ENCODE measurements at places on chromosomes 3 and 15. TPM values are rescaled to one million over a fixed set of nuclear protein-coding genes. Genes with fewer than 3 reads are reported as not detected.
A peak's percentile ranks its signal among the peaks of the same experiment; 100 is the strongest.

DNA sequence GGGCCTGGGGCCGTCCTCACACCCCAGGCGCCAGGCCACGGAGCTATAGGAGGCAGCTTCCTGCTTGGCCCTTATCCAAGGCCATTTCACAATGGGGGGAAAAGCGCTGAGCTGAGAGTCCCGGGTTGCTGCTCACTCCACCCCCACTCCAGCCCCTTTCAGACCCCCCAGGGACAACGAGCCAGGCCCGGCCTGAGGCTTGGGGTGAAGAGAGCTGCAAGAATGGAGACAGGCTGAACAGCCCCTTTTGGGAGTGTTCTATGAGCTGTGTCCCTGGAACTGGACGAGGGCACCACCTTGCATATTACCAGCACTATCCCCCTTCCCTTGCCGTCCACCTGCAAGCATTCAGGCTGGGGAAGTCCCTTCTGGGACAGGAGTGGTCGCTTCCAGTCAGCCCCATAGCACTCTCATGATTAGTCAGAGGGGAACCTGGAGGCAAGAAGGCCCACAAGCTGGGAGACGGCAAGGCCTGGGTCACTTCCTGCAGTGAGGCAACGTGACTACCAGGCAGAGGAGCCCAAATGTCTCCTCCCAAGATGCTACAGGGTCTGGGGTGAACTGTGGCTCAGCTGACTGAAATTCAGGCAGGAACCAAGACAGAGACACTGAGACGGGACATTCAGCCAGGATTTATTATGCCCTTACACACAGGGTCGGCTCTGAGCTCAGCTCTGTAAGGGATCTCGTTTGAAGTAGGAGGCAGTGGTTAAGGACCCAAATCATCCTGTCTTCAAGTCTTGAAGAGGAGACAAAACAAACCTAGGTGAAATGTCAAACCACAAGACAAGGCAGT lies 8.6 kb upstream of the SRP14 start:
- no peaks in the 10 kb centered on the region for H3K36me3 ChIP-seq
- H3K4me1 ChIP-seq: peaks cover 31% of the 10 kb centered on the region
- H3K27ac ChIP-seq: peak overlapping the region; percentile 66
- no peaks in the 10 kb centered on the region for H3K27me3 ChIP-seq
- DNase-seq: peak; percentile 90
- no peak overlapping the region for H3K4me3 ChIP-seq

DNA sequence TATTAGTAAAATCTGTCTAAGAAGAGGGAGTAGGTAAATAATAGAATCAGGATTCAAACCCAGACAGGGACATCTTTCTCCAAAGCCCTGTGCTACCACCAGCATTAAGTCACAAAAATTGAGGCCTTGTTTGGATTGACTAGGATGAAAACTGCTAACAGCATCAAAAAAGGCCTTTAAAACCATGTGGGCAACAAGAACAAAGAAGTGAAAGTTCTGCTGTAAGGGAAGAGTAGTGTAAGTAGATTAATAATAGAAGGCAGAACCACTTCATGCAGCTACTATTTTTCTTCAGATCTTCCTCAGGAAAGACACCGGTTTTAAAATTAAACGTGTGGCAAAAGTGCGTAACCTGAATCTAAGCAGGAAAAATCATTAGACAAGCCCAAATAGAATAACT lies 15.3 kb upstream of the KBTBD12 start:
- no peak for DNase-seq
- no peaks in the 10 kb centered on the region for H3K4me1 ChIP-seq
- H3K27ac ChIP-seq: no peak overlapping the region
- H3K36me3 ChIP-seq: no peaks in the 10 kb centered on the region

DNA sequence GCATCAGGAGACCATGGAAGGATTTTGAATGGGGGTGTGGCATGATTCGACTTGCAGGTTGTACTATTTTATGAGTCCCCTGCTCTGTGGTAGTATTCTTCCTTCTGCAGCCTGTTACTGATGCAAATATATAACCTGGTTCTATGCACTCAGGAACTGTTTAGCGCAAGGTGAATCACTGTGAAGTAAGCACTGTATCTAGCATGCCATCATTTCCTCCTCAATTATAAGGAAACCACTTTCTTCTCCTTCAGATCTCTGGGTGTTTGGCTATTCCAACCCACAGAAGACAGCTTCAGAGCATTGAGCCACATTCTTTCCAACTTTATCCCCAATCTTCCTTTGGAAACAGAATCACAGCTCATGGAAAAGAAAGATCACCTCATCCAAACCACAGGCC lies 176.7 kb downstream of the DIPK2A start:
- DNase-seq: peak; percentile 4
- no peaks in the 10 kb centered on the region for H3K36me3 ChIP-seq
- H3K27me3 ChIP-seq: no peaks in the 10 kb centered on the region
- H3K4me3 ChIP-seq: no peak overlapping the region
- H3K4me1 ChIP-seq: no peaks in the 10 kb centered on the region

DNA sequence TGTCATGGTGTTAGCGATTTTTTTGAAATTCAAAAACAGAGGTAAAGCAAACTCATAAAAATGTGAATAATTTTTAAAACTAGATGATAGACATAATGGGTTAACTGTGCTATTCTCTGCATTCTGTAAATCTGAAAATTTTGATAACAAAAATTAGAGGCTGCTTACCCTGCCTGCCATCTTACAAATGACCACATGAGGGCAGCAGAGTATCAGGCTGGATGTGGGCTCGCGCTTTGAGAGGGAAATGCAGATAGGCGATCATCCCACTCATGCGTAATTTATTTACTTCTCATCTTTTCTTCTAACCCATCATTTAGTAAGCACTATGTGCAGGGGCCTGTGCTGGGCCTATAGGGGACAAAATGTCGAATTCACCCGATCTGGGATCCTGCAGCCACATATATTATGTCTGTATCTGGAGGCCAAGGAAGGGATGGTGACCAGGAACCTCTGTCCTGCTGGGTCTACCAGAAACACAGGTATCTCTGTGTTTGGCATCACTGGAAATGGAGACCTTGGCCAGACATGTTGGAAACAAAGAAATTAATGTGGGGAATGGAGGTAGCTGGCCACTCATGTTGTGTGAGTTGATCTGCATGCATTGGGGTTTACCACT lies 7.8 kb upstream of the RAD18 start:
- peak; percentile 68 for DNase-seq
- H3K36me3 ChIP-seq: no peaks in the 10 kb centered on the region
- H3K4me3 ChIP-seq: no peak overlapping the region
- no peak overlapping the region for H3K27ac ChIP-seq
- no peaks in the 10 kb centered on the region for H3K27me3 ChIP-seq

- peaks cover 6% of the 10 kb centered on the region for H3K4me1 ChIP-seq
- H3K4me3 ChIP-seq: no peak overlapping the region
- H3K27me3 ChIP-seq: no peaks in the 10 kb centered on the region
- no peak overlapping the region for H3K27ac ChIP-seq
- H3K36me3 ChIP-seq: peaks cover 12% of the 10 kb centered on the region
These were observed 110.5 kb downstream of the KLHL25 start for GRCh38 chr15:85684174-85684710.

DNA sequence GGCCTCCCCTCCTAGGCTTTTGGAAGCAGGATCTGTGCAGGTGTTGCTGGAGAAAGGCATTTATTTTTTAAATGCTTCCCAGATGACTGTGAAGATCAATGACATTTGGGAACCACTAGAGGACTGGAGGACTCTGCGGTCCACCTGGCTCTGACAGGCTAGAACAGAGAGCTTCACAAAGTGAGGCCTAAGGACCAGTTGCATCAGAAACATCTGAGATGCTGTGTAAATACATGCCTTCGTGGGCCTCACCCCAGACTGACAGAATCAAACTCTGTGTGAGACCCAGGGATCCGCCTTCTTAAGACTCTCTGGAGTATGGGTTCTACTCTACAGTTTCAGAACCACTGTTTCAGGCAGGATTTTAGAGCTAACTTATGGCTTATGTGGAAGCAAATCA lies 105.0 kb upstream of the ICE2 start:
- H3K27ac ChIP-seq: no peak overlapping the region
- H3K36me3 ChIP-seq: no peaks in the 10 kb centered on the region
- H3K27me3 ChIP-seq: no peaks in the 10 kb centered on the region
- H3K4me1 ChIP-seq: peaks cover 6% of the 10 kb centered on the region

- H3K27me3 ChIP-seq: no peaks in the 10 kb centered on the region
- H3K4me1 ChIP-seq: peaks cover 41% of the 10 kb centered on the region
- no peak for DNase-seq
- H3K27ac ChIP-seq: no peak overlapping the region
- H3K36me3 ChIP-seq: no peaks in the 10 kb centered on the region
- H3K4me3 ChIP-seq: no peak overlapping the region
These were observed 123.3 kb upstream of the GBE1 start for GRCh38 chr3:81884791-81885190.

The NANOGP8 gene
- total RNA-seq: not detected

The CPOX gene
- total RNA-seq: 33.6 TPM

Measured in GM23248 (cell line).